Adrenal gland (tissue), 19 donors: ENCODE measurements at places on chromosomes 5 and 9. TPM values are rescaled to one million over a fixed set of nuclear protein-coding genes. Genes with fewer than 3 reads are reported as not detected.

EFNA5 gene
- 2.8 TPM for total RNA-seq

GDA gene
- total RNA-seq, result 2.0 TPM

NOXA1 gene
- total RNA-seq, result 8.1 TPM

SLC6A7 gene
- not detected for total RNA-seq

SLC25A2 gene
- total RNA-seq, result 1.5 TPM

IL4 gene
- total RNA-seq, result not detected

GCNT1 gene
- total RNA-seq, result 3.8 TPM

MELK gene
- total RNA-seq, result 1.8 TPM

ARSI gene
- 0.44 TPM for total RNA-seq

SV2C gene
- total RNA-seq, result 0.96 TPM

PCDHGB6 gene
- total RNA-seq, result 13.6 TPM

DBH gene
- total RNA-seq, result 3.9 TPM

LCN9 gene
- total RNA-seq, result not detected

RNF180 gene
- total RNA-seq, result 19.7 TPM

PRSS3 gene
- total RNA-seq, result 3.4 TPM

FCN1 gene
- 2.1 TPM for total RNA-seq

MOCS2 gene
- total RNA-seq, result 67.3 TPM

PTCD2 gene
- total RNA-seq, result 15.7 TPM

EIF4E1B gene
- total RNA-seq, result not detected

ORM1 gene
- total RNA-seq, result 3.9 TPM

IL5 gene
- total RNA-seq, result not detected

CHSY3 gene
- total RNA-seq, result 0.84 TPM

APBA1 gene
- total RNA-seq, result 3.5 TPM

RNF208 gene
- 15.2 TPM for total RNA-seq

FAM169A gene
- 20.7 TPM for total RNA-seq

NR3C1 gene
- 27.7 TPM for total RNA-seq

PDCD1LG2 gene
- 1.4 TPM for total RNA-seq

CCL28 gene
- total RNA-seq, result 2.4 TPM

GADD45G gene
- 45.2 TPM for total RNA-seq

PLPP7 gene
- total RNA-seq, result 19.0 TPM

ITGA1 gene
- total RNA-seq, result 196 TPM

PARP8 gene
- total RNA-seq, result 41.8 TPM

IPPK gene
- total RNA-seq, result 6.1 TPM

CDHR2 gene
- 0.55 TPM for total RNA-seq

CD72 gene
- 3.3 TPM for total RNA-seq

ARL14EPL gene
- not detected for total RNA-seq

AK1 gene
- total RNA-seq, result 115 TPM

SLC25A48 gene
- total RNA-seq, result not detected

ABO gene
- total RNA-seq, result 18.7 TPM

JAK2 gene
- total RNA-seq, result 8.5 TPM

WDR38 gene
- total RNA-seq, result not detected

ENG gene
- 214 TPM for total RNA-seq

ELAVL2 gene
- not detected for total RNA-seq

PRR16 gene
- total RNA-seq, result 3.8 TPM

PCDHB4 gene
- total RNA-seq, result 1.7 TPM

SPINK1 gene
- total RNA-seq, result 4.3 TPM

SPRY4 gene
- 44.6 TPM for total RNA-seq

NEURL1B gene
- 39.1 TPM for total RNA-seq

SNX24 gene
- total RNA-seq, result 15.1 TPM

AQP3 gene
- total RNA-seq, result 10.3 TPM

KCNV2 gene
- not detected for total RNA-seq

PDLIM7 gene
- 51.1 TPM for total RNA-seq

TAF11L10 gene
- not detected for total RNA-seq

PDE6A gene
- 0.91 TPM for total RNA-seq

SHROOM1 gene
- total RNA-seq, result 7.9 TPM
